CD8-positive, alpha-beta memory T cell (primary cell): ENCODE measurements at places on chromosomes 1 and 21. TPM values are rescaled to one million over a fixed set of nuclear protein-coding genes. Genes with fewer than 3 reads are reported as not detected.

The LAX1 gene
- total RNA-seq: 32.4 TPM

The FALEC gene
- total RNA-seq: not detected

DNA sequence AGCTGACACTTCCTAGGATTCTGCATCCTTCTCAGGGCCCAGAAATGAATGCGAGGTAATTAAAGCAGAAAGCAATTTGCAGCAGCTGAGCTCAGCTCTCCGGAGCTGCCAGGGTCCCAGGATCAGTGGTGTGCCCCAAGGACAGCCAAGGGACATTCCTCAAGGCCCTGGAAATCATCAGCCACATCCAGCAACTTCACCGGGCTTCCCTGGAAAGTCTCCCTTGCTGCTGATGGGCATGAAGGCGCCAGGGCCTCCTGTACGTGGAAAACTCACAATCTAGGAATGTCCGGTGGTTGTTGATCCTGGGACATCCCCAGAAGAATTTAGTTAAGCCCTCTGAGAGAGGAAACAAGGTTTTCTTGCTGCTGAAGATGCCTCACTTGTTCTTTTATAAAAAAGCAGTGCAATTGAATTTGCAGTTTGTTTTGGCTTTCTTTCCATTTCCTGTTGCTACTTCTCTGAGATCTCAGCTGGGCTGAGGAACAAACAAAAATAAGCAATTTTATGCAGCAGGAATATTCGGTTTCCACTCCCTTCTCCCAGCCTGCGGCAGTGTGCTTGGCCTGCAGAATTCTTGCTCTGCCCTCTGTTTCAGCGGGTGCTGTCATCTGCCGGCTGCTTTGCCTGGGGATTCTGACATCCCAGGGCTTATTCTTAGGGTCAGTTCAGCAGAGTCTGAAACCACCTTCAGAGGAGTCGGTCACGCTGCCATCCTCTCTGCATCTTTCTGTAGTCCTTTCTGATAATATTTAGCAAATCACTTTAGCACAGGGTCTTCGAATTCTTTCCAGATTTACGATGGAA is 85.9 kb downstream of the TCP10L start:
- H3K27me3 ChIP-seq: no peaks in the 10 kb centered on the region
- no peaks in the 10 kb centered on the region for H3K36me3 ChIP-seq
- H3K27ac ChIP-seq: no peak overlapping the region
- no peaks in the 10 kb centered on the region for H3K4me1 ChIP-seq
- H3K4me3 ChIP-seq: no peak overlapping the region

DNA sequence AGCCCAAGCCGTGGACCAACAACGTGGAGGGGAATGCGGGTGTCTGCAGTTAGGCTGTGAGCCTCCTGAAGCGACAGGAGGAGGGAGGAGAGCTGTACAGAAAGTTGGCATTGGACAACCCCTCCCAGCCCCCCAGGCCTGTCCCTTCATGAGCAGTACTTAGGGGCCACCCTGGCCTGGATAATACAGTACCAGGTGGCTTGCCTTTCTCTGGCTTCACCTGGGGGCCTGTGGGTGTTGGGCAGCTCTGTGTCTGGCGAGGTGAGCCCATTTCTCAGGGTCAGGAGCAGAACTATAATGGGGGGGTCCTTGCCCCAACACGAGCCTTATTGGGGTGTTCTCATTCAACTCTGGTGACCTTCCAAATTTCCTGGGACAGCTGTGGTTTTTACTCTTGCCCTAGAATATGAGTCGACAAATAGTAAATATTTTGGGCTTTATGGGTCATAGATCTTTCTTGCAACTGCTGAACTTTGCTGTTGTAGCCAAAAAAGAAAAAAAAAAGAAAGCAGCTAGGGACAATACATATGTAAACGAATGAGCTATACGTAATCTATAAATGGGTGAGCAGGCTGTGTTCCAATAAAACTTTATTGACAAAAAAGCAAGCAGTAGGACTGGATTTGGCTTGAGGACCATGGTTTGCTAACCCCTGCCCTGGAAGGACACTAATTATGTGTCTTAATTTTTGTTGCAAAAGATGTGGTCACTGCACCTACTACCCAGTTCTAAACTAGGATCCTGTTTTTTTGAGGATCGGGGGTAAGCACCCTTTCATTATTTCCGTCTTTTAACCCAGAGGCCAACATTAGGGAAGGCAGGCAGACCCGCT is 11.4 kb downstream of the COQ8A start:
- H3K4me3 ChIP-seq: no peak overlapping the region
- DNase-seq: no peak
- no peaks in the 10 kb centered on the region for H3K36me3 ChIP-seq
- no peak overlapping the region for H3K27ac ChIP-seq

- no peak for DNase-seq
- H3K27ac ChIP-seq: no peak overlapping the region
- H3K4me3 ChIP-seq: no peak overlapping the region
- no peaks in the 10 kb centered on the region for H3K4me1 ChIP-seq
- no peaks in the 10 kb centered on the region for H3K27me3 ChIP-seq
These were observed 46.8 kb upstream of the TSPAN2 start for GRCh38 chr1:115136106-115136505.

DNA sequence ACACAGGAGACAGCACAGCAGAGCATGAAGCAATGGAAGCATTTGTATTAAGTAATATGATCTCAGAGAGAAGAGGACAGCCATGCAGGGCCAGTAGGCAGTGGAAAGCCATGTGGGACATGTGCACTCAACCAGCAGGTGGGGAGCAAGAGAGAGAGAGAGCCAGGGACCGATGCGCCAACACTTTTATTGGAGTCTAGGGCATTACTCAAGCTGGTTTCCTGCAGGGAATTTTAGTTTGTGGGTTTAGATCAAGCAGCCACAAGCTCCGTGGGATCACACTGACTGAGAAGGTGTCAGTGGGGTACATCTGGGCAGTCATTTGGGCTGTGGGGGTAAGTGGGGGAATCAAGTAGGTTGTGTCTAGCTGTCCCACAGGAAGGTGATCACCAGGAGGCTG is 137.1 kb downstream of the PCBP3 start:
- no peaks in the 10 kb centered on the region for H3K4me1 ChIP-seq
- H3K27ac ChIP-seq: no peak overlapping the region
- DNase-seq: no peak
- no peaks in the 10 kb centered on the region for H3K36me3 ChIP-seq

- no peak for DNase-seq
- H3K36me3 ChIP-seq: no peaks in the 10 kb centered on the region
- no peak overlapping the region for H3K4me3 ChIP-seq
These were observed 3.3 kb downstream of the WNT3A start for GRCh38 chr1:228009828-228010775.
